ENCODE measurements at places on chromosomes 16 and 17.

DNA sequence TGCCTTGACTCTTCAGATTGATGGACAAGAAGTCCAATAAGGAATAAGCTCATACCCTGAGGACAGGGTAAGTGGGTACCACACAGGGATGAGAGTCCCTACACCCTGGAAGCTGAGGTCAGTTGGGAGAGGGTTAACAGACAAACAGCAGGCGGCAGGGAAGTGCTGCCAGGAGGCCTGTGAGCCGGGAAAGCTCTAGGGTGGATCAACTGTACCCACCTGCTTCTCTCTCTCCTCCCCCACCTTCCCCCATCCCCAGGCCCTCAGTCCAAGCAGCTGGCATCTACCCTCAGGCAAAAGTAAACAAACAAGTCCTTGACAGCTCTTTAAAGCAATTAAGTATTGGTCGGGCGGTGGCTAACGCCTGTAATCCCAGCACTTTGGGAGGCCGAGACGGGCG is 20.7 kb upstream of the MYLK3 start:
- no peak for DNase-seq

- DNase-seq: no peak
Measured at GRCh38 chr16:23362460-23363317, 60.6 kb downstream of the SCNN1B start.

DNA sequence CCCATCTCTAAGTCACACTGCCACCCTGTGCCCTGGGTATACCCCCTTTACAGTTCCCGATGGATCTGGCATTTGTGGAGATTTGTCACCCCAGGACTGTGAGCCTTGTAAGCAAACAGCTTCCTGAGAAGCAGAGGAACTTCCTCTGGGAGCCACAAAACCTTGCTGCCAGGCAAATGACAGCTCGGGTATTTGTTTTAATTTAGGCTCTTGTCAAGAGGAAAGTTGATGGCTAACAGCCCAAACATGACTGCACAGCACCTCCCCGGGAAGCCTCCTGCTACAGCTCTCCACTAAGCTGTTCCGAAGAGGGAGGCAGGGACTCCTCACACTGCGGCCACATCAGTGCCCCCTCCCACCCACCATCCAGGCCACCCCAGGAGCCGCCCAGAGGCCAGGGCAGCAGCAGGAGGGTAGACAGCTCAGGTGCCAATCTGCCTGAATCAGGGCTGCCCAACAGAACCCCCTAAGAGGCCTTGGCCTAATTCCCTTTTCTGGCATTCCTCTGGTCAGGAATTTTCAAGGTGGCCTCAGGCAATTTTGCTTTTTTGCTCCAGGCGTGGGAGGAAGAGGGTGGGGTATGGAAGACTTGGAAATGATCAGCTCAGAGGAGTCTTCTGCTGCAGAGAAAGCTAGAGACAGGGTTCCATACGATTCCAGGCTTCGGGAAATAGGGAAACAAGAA is 2.6 kb downstream of the ABR start:
- DNase-seq: no peak

DNA sequence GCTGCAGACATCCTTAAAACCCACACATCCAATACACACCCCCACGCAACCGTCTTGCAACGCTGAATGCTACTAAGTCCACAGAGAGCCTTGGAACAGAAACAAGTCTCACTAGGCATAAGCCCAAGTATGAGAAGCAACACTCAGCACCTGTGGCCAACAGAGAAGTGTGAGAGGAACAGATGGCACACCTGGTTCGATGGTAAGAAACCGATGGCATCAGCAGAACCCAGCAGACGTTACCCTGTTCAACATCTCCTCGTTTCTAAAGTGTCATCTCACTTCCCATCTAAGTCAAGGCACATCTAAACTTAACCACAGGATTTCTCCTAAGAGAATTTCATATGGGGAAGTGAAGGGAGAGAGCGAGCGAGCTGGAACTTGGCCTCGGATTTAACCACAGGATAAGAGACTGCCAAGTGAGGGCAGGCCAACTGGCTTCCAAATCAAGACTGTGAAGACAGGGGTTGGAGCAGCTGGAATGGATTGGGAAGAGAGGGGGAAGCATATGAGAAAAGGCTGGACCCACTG is 41.0 kb downstream of the NXPH3 start:
- DNase-seq: no peak

DNA sequence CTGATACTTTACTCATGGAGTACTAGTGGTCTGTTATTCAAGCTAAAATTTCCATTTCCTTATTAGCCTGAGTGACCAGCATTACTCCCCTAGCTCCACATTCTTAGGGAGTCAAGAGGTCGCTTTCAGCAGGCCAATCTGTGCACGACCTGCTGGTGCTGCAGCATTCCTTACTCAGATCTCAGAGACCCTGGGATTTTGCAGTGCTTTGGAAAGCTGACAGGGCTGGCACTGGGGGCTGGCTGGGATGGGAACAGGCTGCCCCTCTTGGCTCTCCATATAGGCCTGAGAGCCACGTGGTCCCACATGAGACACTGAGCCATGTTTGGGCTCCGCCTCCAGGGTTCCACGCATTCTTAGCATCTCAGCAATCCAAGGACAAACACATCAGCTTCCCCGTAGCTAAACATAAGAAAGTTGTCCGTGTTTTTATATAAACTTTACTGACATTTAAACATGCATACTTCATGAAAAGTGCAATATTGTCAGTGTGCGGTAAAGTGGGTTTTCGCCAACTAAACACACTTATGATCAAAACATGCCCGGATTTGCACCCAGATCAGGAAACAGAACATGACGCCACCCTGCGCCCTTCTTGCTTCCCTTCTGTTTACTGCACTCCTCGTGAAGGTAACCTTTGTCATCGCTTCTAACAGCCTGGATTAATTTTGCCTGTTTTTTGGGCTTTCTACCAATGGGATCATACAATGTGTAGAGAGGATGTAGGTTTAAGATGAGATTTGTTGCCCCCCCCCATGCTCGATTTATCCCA is 254.5 kb upstream of the CACNG5 start:
- no peak for DNase-seq

- no peak for DNase-seq
Measured at GRCh38 chr16:15440852-15441251, 6.5 kb downstream of the BMERB1 start.

GRCh38 chr16:66263973-66264310 is 102.5 kb upstream of the CDH5 start:
- no peak for DNase-seq

- DNase-seq: no peak
Measured at GRCh38 chr17:43353393-43353792, 45.4 kb upstream of the ARL4D start.

DNA sequence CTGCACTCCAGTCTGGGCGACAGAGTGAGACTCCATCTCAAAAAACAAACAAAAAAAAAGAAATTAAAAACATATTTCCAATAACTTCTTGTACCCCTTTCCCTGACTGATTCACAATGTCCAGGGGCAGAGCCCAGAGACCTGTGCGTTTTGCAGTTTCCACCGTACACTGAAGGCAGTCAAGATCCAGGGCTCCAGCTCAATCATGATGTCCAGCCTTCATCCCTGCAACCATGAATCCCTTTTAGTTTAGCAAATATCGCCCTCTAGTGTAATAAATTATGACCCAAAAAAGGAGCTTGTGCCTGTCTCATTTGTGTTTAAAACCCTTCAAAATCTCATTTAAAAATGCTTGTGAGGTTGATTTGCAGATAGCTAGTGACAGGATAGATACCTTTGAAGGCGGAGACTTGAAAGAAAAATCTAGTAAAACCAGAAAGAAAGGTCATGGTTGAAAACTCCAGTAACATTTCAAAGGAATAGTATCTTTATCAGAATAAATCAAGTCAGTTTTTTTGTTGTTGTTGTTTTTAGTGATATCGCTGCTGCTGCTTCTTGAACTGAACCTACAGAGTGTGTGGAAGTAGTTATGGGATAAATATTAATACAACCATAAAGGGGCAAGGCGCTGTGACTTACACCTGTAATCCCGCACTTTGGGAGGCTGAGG is 3.7 kb upstream of the ERN1 start:
- peak; percentile 76 for DNase-seq

- DNase-seq: no peak
Measured at GRCh38 chr17:41116297-41116696, 1.9 kb downstream of the KRTAP4-11 start.

GRCh38 chr17:73773702-73774101 is 129.5 kb upstream of the SDK2 start:
- DNase-seq: no peak

- DNase-seq: no peak
Measured at GRCh38 chr17:4310354-4311060, 46.7 kb upstream of the ANKFY1 start.

DNA sequence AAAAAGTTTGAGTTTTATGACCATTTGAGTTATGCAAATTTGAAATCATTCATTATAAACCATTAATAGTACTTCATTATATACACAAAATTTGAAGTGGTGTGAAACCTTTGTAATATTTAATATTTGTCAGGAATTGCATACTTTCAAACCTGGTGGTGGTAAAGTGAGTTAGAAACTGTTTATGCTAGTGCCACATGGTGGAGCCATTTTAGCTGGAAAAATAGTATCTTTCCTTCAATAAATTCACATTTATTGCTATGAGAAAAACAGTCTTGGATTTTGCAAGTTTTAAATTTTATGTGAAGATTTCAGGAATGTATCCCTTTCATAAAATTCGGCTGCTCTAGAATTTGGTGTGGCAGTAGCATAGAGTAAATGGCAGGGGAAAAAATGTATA is 7.3 kb upstream of the BLMH start:
- peak; percentile 2 for DNase-seq

- DNase-seq: no peak
Measured at GRCh38 chr17:57879437-57880085, 29.7 kb upstream of the MRPS23 start.

GRCh38 chr16:27341549-27341948 is 27.8 kb downstream of the IL4R start:
- DNase-seq: no peak

- no peak for DNase-seq
Measured at GRCh38 chr17:27531469-27531961, 75.3 kb downstream of the KSR1 start.

GRCh38 chr16:54430491-54431030 is 144.0 kb upstream of the IRX3 start:
- DNase-seq: no peak

GRCh38 chr16:75443298-75443697 is 10.0 kb upstream of the CFDP1 start:
- DNase-seq: no peak

- DNase-seq: no peak
Measured at GRCh38 chr16:70750893-70751467, 50.0 kb downstream of the VAC14 start.

GRCh38 chr17:8436169-8436843 is 622 bp downstream of the NDEL1 start:
- DNase-seq: peak; percentile 55

- no peak for DNase-seq
Measured at GRCh38 chr16:68778551-68779231, 41.6 kb downstream of the CDH1 start.

- no peak for DNase-seq
Measured at GRCh38 chr16:28603381-28604185, 6.3 kb downstream of the SULT1A1 start.

GRCh38 chr16:65034915-65035314 is 86.9 kb downstream of the CDH11 start:
- DNase-seq: no peak

DNA sequence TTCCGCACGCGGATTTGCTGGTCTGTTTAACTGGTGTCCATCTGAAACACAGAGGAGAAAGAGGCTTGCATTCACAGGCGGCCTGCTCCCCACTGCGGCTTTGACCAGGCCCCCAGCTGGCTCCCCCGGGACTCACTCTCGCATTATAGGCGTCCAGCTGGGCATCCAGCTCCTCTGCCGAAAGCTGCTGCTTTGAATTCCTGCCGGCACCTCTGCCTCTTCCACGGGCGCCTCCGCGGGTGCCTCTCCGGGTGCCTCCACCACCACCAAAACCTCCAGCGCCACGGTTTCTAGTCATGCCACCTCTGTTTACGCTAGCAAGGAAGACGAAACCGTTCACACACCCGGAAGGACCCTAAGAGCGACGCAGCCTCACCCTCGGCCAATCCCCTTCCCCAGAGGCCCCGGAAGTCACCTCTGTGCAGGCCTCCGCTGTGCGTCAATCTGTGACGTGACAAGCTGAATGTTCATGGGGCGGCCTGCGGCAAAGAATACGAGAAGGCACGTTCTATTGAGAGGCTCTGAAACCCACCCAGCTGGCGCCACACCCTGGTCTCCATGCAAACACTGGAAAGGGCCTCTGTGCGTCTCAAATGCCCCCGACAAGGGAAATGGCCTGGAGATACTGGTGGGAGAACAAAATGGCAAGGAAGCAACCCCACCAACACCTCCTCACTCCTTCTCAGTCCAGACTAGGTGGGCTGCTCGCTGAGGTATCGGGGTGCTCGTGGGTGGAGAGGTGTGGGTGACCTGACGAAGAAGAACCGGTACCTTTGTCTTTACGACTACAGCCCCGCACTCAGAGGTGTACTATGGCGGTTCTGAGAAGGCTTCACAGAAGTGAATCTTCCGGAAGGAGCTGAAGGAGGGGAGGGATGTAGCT is 3.0 kb downstream of the ALYREF start:
- no peak for DNase-seq

- DNase-seq: no peak
Measured at GRCh38 chr16:85168732-85169256, 56.5 kb upstream of the CIBAR2 start.

DNA sequence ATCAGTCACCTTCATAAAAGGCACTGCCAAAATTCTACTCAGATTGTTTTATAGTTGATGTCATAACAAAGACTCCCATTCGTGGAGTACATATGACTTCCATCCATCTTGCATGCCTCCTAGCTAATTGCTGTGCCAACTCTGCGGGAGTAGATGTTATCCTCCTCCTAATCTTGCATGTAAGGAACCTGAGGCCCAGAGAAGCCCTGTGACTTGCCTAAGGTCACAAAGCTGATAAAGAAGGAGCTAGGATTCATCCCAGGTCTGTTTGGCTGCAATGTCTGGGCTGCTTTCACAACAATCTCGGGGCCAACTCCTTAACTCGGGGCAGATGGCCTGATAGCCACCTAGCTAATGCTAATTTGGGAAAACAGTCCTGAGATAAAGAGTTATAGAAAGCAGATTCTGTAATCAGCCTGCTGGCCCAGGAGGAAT is 87.3 kb downstream of the YPEL2 start:
- no peak for DNase-seq

DNA sequence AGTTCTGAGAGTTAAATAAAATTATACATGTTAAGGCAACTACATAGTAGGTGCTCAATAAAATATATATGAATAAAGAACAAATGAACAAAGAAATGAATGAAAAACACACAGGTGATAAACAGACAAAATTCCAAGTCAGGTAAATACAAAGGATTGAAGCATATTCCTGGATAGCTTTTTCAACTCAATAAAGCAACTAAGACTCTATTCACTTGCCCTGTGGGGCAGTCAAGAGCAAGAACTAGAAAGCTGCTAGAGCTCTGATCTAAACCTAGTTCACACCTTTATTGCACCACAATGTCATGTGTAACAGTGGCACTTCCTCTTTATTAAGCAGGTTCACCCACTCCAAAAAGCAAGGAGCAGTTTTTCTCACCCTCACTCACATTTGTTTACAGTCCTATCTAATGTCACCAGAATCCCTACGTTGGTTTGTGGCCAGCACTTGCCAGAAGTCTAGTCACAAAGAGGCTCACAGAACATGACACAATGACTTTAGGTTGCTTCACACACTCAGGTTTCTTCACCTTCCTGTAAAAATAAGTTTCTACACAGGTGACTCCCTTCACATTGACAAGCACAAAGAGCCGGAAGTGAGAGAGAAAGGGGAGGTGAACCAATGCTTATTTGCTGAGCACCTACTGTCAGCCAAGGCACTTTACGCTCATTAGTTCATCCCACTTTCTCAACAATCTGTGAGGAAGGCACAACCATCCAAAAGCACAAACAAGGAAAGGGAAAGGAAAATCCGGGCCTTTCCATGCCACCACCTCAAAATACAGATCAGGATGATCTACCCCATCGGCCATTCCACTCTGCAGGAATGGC is 70.8 kb downstream of the XPO6 start:
- peak; percentile 92 for DNase-seq

All from CD4-positive, alpha-beta T cell treated with Interleukin-2 at 100 ng/mL for 4 hours (primary cell).